ENCODE measurements at places on chromosomes 12 and 14.

DNA sequence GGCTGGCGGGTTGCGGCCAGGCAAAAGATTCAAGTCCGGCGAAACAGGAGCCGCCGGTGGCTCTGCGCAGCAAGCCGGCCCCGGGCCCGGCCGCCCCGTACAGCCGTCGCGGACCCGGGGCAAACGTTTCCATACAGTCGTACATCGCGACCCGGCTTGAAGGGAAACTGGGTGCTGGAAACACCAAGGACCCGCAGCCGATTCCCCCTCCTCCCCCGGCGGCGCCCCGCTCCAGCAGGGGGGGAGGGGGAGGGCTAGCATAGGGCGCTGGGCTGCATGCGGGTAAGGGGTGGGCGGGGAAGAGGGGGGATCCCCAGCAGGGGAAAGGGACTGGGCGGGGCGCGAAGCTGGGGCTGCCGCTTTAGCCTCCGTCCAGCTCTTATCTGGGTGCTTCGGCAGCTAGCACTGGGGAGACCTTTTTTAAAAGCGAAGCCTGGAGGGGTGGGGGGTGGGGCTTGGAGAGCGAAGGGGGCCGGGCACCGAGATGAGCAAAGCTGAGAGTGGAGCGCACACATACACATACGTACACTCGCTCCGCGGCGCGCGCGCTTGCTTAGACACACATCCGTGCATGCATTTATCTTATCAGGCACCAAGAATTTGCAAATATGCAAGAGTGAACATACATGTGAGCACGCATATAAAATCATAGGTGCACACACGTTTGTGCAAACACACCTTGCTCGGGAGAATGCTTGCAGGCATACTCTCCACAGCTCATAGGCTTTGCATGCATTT is 11.9 kb downstream of the RARG start:
- DNase-seq: no peak

- no peak for DNase-seq
Observed at GRCh38 chr14:53491256-53491883, 338.2 kb upstream of the DDHD1 start.

DNA sequence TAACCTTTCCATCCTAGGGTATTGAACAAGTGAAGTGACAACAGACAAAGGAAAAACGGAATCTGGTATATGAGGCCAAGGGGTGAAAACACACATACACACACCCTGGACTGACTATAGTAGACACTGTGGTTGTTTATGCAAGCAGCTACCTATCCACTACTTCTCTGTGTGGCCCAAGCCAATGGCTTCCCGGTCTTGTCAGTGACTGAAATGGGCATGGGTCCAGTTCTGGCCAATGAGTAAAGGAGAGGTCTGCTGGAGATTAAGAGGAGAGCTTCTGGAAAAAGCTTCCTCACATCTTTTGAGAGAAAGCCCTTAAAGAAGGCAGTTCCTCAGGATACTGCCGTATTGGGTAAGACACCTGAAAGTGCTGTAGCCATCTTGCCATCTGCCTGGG is 19.3 kb downstream of the MBIP start:
- no peak for DNase-seq

DNA sequence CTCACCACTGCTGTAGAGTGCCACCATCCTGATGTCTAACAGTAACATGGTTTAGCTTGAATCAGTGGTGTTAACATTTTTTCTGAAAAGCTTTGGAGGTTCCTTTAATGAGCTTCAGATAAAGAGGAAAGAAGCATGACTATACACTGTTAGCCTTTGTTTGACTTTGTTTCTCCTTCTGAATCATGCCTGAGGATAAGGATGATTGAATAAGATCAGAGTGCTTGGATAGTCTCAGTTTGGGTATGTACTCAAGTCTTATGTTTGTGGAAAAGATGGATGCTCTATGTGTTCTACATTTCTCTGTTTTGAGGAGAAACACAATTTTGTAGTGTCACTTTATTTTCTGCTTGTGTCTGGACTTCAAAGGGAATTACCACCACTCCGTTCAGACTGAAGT is 42.0 kb downstream of the GPATCH2L start:
- no peak for DNase-seq
